Liver (tissue), 10 donors: ENCODE measurements at places on chromosomes 2 and 18.

DNA sequence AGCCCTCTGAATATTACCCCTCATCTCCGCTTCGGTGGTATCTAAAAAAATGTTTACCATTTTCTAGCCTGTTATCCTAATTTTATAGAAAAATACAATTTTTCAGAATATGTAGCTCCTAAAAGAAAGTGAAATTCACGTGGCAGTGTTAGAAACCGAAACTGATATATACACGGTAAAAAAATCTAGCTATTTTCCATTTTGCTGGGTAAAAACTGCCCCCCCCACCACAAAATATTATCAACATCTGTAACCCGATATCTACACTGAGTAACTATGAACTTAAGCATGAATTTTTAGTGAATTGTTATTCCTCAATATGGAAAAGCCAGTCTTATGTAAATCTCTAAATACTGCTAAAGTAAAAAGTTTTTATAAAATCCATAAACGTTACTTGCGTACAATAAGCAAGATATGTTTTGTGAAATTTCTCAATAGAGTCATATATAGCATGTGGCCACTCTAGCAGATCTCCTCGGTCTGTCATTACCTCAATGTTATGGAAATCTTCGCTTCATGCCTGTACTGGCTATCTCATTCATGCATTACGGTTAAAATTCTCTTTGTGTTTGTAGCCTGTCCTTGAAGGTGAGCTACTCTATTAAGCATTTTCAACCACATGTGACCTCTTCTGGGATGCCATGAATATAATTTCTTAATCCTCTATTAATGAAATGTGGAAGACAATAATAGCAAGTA lies 524.2 kb downstream of the TRIB2 start:
- no peak overlapping the region for H3K27ac ChIP-seq
- no peaks in the 10 kb centered on the region for H3K36me3 ChIP-seq
- no peaks in the 10 kb centered on the region for H3K27me3 ChIP-seq
- no peaks in the 10 kb centered on the region for H3K4me1 ChIP-seq
- no peak overlapping the region for H3K4me3 ChIP-seq
- DNase-seq: no peak

- peak overlapping the region; percentile 14 for H3K27ac ChIP-seq
- H3K27me3 ChIP-seq: no peaks in the 10 kb centered on the region
- H3K4me3 ChIP-seq: no peak overlapping the region
Observed at GRCh38 chr2:12097859-12098258, 351.4 kb downstream of the LPIN1 start.

DNA sequence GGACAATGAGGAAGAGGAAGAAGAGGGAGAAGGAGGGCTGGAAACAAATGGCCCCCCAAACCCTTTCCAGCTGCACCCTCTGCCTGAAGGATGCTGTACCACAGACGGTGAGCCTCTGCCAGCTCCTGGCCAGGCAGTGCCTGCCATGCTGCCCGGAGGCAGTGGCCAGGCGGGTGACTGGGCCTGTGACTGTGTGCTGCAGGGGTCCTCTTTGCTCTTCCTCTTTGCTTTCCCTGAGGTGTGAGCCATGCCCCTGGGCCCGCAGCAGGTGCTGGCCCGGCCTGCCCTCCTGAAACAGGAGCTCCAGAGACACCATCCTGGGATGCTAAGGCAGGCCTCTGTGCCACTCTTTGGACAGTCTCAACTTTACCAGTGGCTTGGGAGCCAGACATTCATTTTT lies 28.6 kb downstream of the GREB1 start:
- H3K36me3 ChIP-seq: no peaks in the 10 kb centered on the region
- no peak for DNase-seq
- H3K27ac ChIP-seq: no peak overlapping the region
- H3K4me1 ChIP-seq: no peaks in the 10 kb centered on the region
- H3K27me3 ChIP-seq: no peaks in the 10 kb centered on the region

- DNase-seq: no peak
- H3K27me3 ChIP-seq: no peaks in the 10 kb centered on the region
- H3K4me3 ChIP-seq: no peak overlapping the region
- no peaks in the 10 kb centered on the region for H3K4me1 ChIP-seq
Observed at GRCh38 chr18:62018034-62018758, 125.4 kb upstream of the RNF152 start.

- no peak for DNase-seq
- H3K27me3 ChIP-seq: no peaks in the 10 kb centered on the region
- H3K4me3 ChIP-seq: no peak overlapping the region
- H3K4me1 ChIP-seq: no peaks in the 10 kb centered on the region
- no peak overlapping the region for H3K27ac ChIP-seq
Observed at GRCh38 chr2:165989851-165990250, 36.3 kb upstream of the TTC21B start.

DNA sequence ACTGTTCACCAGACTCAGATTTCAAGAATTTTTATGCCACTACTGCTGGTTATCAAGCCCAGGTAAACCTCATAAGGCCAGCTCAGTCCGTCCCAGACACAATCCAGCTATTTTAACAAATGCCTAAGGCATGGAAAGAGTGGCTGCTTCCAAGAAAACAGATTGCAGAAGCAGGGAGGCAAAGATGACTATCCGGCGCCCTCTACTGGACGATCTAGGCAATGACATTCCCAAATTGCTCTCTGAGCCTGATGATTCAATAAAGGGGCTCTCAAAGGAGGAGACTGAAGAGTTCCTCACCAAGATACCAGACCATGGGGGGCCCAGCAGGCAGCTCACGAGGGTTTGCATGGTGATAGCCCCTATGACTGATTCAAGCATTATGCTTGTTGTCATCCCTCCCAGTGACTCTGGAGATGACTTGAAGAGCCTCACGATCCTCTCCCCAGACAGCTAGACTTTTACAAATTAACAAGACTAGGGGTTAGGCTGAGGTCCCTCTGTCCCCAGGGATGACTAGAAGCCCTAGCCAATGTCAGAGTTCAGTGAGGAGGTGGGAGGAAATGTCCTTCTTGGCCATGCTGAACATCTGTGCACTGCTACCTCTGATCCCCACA lies 25.0 kb downstream of the SERPINB8 start:
- H3K4me3 ChIP-seq: no peak overlapping the region
- no peaks in the 10 kb centered on the region for H3K36me3 ChIP-seq
- H3K27me3 ChIP-seq: no peaks in the 10 kb centered on the region
- peak; percentile 50 for DNase-seq

- no peak for DNase-seq
- no peak overlapping the region for H3K27ac ChIP-seq
- H3K4me3 ChIP-seq: no peak overlapping the region
Observed at GRCh38 chr2:99485411-99485810, 4.4 kb downstream of the REV1 start.

DNA sequence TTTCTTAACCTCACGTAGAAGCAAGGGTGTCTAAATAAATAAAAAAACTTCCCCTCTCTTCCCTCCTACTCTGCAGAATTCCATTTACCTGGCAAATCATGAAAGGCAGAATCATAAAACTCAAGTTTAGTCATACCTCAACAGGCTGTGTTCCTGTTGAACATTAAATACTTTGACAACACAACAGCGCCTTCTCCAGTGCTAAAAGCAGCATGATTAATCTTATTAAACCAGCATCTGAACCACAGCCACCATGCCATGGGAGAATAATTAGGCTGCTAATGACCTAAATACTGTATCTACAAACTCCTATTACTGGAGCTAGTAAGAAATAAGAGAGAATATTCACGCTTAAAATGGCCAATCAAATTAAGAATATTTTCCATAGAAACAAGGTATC lies 68.1 kb downstream of the CDH2 start:
- no peaks in the 10 kb centered on the region for H3K36me3 ChIP-seq
- H3K27ac ChIP-seq: no peak overlapping the region
- no peaks in the 10 kb centered on the region for H3K27me3 ChIP-seq
- DNase-seq: no peak
- no peak overlapping the region for H3K4me3 ChIP-seq

GRCh38 chr2:235098269-235098668 lies 146.5 kb downstream of the SH3BP4 start:
- H3K36me3 ChIP-seq: no peaks in the 10 kb centered on the region
- H3K4me3 ChIP-seq: no peak overlapping the region
- H3K27me3 ChIP-seq: no peaks in the 10 kb centered on the region
- no peak overlapping the region for H3K27ac ChIP-seq
- DNase-seq: no peak
- no peaks in the 10 kb centered on the region for H3K4me1 ChIP-seq

GRCh38 chr2:96116879-96117533 lies 635 bp upstream of the ADRA2B start:
- no peaks in the 10 kb centered on the region for H3K27me3 ChIP-seq
- no peaks in the 10 kb centered on the region for H3K36me3 ChIP-seq
- DNase-seq: peak; percentile 68
- peaks cover 2% of the 10 kb centered on the region for H3K4me1 ChIP-seq
- H3K4me3 ChIP-seq: peak overlapping the region; percentile 28

DNA sequence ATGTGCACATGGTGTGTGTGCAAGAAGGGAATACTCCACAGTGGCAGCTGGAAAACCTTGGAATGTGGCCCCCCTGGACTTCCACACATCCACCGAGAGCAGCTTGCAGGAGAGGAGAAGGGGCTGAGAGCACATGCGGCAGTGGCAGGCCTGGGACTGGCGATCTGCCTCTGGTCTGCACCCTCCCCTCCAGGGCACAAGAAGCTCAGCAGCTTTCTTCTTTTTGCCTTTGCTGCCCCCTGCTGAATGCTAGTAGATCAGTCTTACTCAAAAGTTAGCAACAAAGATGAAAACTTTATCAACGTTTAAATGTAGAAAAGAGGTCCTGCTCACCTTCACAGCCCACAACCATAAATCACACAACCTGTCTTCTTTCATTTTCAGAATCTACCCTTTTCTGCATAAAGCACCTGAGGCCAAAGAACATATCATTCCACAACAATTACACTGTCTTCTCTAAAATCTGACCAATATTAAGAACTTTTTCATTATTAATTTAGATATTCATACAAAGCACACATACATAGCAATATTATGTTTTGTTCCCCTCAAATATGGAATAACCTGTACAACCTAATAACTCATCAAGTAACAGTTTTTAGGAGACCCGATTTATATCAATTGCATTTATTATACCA lies 34.6 kb downstream of the TGFBRAP1 start:
- H3K27me3 ChIP-seq: no peaks in the 10 kb centered on the region
- H3K27ac ChIP-seq: no peak overlapping the region
- no peak overlapping the region for H3K4me3 ChIP-seq
- H3K4me1 ChIP-seq: no peaks in the 10 kb centered on the region
- DNase-seq: peak; percentile 42
- peaks cover 35% of the 10 kb centered on the region for H3K36me3 ChIP-seq

- no peaks in the 10 kb centered on the region for H3K36me3 ChIP-seq
- H3K27ac ChIP-seq: no peak overlapping the region
- H3K4me1 ChIP-seq: peaks cover 10% of the 10 kb centered on the region
- no peaks in the 10 kb centered on the region for H3K27me3 ChIP-seq
- DNase-seq: no peak
Observed at GRCh38 chr2:16613539-16614011, 52.1 kb downstream of the CYRIA start.

DNA sequence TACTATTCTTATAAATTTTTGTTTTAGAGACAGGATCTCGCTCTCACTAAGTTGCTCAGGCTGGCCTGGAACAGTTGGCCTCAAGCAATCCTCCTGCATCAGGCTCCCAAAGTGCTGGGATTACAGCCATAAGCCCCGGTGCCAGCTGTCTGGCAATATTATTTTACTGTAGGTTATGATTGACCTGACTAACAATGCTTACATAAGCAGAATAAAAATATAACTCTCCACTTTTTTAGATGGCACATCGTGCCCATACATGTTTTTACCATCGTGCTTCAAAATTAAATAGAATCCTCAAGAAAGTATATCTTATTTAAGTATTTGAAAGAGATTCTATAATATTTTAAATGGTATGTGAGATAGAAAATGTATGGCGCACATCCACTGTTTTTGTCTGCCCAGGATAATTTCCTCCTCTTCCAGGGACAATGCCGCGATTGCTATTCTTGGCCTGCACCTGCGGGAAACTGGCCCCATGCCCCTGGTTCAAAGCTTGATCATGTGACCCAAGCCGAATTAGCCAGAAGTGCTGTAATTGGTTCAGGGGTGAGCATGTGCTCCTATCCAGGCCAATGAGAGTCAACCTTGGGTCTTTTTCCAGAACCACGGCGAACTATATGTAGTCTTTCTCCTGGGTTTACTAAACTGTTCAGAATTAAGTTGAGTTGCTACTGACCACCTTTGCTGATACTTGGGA lies 38.3 kb upstream of the GREB1L start:
- H3K36me3 ChIP-seq: no peaks in the 10 kb centered on the region
- H3K27ac ChIP-seq: no peak overlapping the region
- H3K27me3 ChIP-seq: no peaks in the 10 kb centered on the region
- no peak overlapping the region for H3K4me3 ChIP-seq

GRCh38 chr2:46377666-46378560 lies 80.7 kb downstream of the EPAS1 start:
- no peaks in the 10 kb centered on the region for H3K27me3 ChIP-seq
- peak overlapping the region; percentile 43 for H3K27ac ChIP-seq
- DNase-seq: no peak
- peaks cover 39% of the 10 kb centered on the region for H3K36me3 ChIP-seq
- H3K4me1 ChIP-seq: no peaks in the 10 kb centered on the region

DNA sequence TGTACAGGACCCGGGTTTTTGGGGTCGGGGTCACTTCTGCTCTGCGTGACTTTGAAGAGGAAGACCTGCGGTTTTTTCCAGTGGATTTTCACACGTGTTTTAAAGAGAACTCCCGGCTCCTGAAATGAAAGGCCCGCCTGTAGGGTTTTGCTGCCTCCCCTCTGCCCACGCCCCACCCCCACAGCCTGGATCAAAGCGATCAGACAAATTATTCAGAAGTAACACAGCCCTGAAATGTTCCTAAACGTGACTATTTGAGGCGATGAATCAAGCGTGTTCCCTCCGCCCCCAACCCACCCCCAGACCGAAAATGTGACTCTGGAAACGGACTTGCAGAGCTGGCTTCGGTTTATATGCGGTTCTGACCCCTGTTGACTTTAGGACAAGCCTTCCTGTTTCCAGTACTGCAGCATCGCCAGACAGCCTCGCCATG lies 28.7 kb upstream of the SMIM21 start:
- no peaks in the 10 kb centered on the region for H3K27me3 ChIP-seq
- H3K27ac ChIP-seq: no peak overlapping the region
- H3K36me3 ChIP-seq: no peaks in the 10 kb centered on the region
- no peak for DNase-seq

DNA sequence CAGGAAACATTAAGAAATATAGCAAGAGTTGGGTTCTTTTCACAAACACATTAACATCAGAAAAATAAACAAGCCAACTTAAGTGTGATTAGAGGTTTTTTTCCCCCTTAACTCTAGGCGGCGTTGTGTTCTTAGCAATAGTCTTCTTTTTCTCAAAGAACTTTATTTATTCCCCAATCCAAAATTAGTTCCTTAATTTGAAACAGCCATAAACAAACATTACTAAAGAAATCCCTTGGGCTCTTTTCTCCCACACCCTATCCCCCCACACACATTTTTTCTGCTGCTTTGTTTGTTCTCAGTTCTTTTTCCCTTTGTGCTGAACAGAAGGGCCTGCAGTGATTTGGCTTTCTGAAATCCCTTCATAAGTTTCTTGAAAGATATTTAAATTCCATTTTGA lies 13.2 kb upstream of the MYO1B start:
- no peak overlapping the region for H3K4me3 ChIP-seq
- H3K36me3 ChIP-seq: no peaks in the 10 kb centered on the region
- H3K27me3 ChIP-seq: no peaks in the 10 kb centered on the region
- H3K27ac ChIP-seq: no peak overlapping the region
- no peaks in the 10 kb centered on the region for H3K4me1 ChIP-seq
